Endothelial cell (in vitro differentiated cells): ENCODE measurements at places on chromosomes 3 and 15. TPM values are rescaled to one million over a fixed set of nuclear protein-coding genes. Genes with fewer than 3 reads are reported as not detected.

DNA sequence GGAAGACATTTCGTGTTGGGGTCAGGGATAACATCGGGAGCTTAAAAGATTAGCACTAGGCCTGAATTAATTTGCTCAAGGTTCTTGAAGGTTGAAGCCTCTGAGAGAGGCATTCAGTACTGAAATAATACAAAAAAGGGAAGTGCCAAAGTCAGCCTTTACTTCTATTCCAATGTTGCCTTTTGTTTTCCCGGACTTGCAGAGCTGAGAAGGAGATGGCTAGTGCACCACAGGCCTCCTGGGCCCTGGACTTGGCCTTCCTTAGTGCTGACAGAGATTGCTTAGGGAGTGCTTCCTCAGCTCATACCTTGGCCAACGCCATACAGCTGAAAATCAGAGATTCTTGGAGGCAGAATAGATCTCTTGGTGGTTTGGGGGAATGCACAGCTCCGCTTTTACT lies 333.6 kb upstream of the TBL1XR1 start:
- H3K36me3 ChIP-seq = no peaks in the 10 kb centered on the region
- H3K4me3 ChIP-seq = no peak overlapping the region
- no peak overlapping the region for H3K27ac ChIP-seq

GRCh38 chr3:23644099-23644498 lies 161.7 kb upstream of the UBE2E1 start:
- no peak overlapping the region for H3K4me3 ChIP-seq
- H3K27me3 ChIP-seq = peaks cover 3% of the 10 kb centered on the region
- peaks cover 13% of the 10 kb centered on the region for H3K4me1 ChIP-seq
- DNase-seq = no peak

- H3K4me3 ChIP-seq = no peak overlapping the region
- H3K27ac ChIP-seq = no peak overlapping the region
- H3K36me3 ChIP-seq = no peaks in the 10 kb centered on the region
- no peak for DNase-seq
These were observed 50.8 kb downstream of the ZNF148 start for GRCh38 chr3:125324341-125324740.

DNA sequence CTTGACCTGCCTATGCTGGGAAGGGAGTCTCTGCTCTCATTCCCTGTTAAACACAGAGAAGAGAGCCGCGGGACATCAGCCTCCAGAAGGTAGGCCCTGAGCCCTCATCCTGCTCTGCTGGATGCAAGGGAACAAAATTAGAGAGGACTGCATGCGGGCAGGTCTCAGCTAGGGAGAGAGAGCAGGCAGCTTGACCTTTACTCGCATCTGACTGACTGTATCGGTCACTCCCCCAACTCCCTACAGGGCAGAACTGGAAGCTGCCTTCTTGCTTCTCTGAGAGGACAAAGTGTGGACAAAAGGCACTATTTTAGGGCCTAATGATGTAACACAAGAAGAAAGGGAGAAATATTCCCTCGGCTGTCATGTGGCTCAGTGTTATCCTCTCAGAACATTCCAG lies 38.7 kb upstream of the ATOSA start:
- no peak for DNase-seq
- peaks cover 5% of the 10 kb centered on the region for H3K4me1 ChIP-seq
- no peak overlapping the region for H3K27ac ChIP-seq
- no peak overlapping the region for H3K4me3 ChIP-seq
- no peaks in the 10 kb centered on the region for H3K36me3 ChIP-seq

MST1R gene
- 0.67 TPM for total RNA-seq
